ENCODE measurements at places on chromosomes 6 and 20. TPM values are rescaled to one million over a fixed set of nuclear protein-coding genes. Genes with fewer than 3 reads are reported as not detected.

GRCh38 chr20:2834401-2835110 lies 5.9 kb downstream of the PCED1A start:
- DNase-seq = no peak
- peaks cover 2% of the 10 kb centered on the region for H3K27me3 ChIP-seq
- H3K4me1 ChIP-seq = peaks cover 2% of the 10 kb centered on the region
- H3K27ac ChIP-seq = no peak overlapping the region
- H3K4me3 ChIP-seq = no peak overlapping the region
- peaks cover 12% of the 10 kb centered on the region for H3K36me3 ChIP-seq

DNA sequence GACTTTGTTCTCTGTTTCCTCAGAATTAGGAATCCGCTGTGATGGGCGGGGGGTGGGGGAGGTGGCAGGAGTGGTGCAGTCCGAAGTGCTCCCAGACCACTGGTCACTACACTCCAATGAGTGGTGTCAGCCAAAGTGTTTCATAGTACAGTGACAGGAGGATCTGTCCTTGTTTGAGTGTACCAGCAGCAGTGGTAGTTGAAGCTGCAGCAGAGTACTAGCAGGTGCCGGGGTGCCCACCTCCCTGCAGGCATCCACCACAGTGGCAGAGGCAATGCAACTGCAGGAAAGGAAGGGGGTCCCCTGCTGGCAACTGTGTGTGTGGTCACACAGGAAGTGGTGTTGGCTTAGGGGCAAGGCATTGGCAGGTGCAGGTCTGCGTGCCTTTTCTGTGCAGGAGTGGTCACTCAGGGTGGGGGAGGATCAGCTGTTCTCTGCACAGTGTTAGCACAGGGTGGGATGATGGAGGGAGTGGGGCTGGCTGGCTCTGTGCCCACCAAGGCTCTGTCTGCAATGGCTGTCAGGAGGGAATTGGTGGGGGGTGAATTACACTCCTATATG lies 9.7 kb downstream of the HLA-DOB start:
- H3K4me1 ChIP-seq = no peaks in the 10 kb centered on the region
- H3K27me3 ChIP-seq = peaks cover 48% of the 10 kb centered on the region
- no peak overlapping the region for H3K27ac ChIP-seq
- DNase-seq = no peak

GRCh38 chr6:155171109-155171746 lies 92.6 kb upstream of the CLDN20 start:
- peaks cover 1% of the 10 kb centered on the region for H3K4me1 ChIP-seq
- H3K4me3 ChIP-seq = no peak overlapping the region
- H3K36me3 ChIP-seq = no peaks in the 10 kb centered on the region
- H3K27me3 ChIP-seq = no peaks in the 10 kb centered on the region
- DNase-seq = no peak

- DNase-seq = no peak
- H3K27ac ChIP-seq = no peak overlapping the region
- H3K36me3 ChIP-seq = peaks cover 18% of the 10 kb centered on the region
- no peak overlapping the region for H3K4me3 ChIP-seq
Measured at GRCh38 chr20:19840111-19840710, 82.2 kb downstream of the RIN2 start.

DNA sequence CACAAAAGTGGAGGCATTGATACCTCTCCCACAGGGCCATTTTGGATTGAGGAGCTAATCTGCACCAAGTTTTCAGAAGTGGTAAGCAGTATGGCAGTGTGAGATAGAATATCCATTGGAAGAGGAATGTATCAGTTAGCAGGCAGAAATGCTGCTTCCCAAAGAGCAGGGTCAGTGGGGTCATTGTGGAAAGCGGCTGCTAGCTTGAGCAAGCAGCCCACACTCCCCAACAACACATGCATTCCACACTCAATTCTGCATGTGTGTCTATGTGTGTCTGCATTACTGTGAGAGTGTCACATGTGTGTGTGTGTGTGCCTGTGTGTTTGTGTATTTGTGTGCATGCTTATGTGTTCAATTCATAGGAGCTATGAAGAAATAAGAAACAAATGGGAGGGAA lies 190.9 kb upstream of the FOXA2 start:
- DNase-seq = no peak
- no peaks in the 10 kb centered on the region for H3K36me3 ChIP-seq
- no peak overlapping the region for H3K4me3 ChIP-seq
- peaks cover 5% of the 10 kb centered on the region for H3K4me1 ChIP-seq

- no peaks in the 10 kb centered on the region for H3K27me3 ChIP-seq
- no peaks in the 10 kb centered on the region for H3K36me3 ChIP-seq
- no peaks in the 10 kb centered on the region for H3K4me1 ChIP-seq
Measured at GRCh38 chr6:101116337-101116736, 235.2 kb upstream of the ASCC3 start.

GRCh38 chr6:89297695-89298351 lies 17.3 kb downstream of the GABRR2 start:
- peaks cover 1% of the 10 kb centered on the region for H3K4me1 ChIP-seq
- no peaks in the 10 kb centered on the region for H3K27me3 ChIP-seq
- H3K27ac ChIP-seq = no peak overlapping the region
- DNase-seq = no peak
- H3K4me3 ChIP-seq = no peak overlapping the region

Gene TCFL5
- total RNA-seq = 7.7 TPM

Gene VWA7
- 9.5 TPM for total RNA-seq

Gene LY6G6C
- total RNA-seq = 1.3 TPM

Gene MBOAT1
- 3.0 TPM for total RNA-seq

Measured in progenitor cell of endocrine pancreas (in vitro differentiated cells).